Aorta (tissue), 5 donors: ENCODE measurements at places on chromosomes 4 and X. TPM values are rescaled to one million over a fixed set of nuclear protein-coding genes. Genes with fewer than 3 reads are reported as not detected.
A peak's percentile ranks its signal among the peaks of the same experiment; 100 is the strongest.

GRCh38 chr4:113404167-113404571, 354.7 kb downstream of the ANK2 start:
- H3K27me3 ChIP-seq: no peaks in the 10 kb centered on the region
- no peak overlapping the region for H3K4me3 ChIP-seq
- no peak overlapping the region for H3K27ac ChIP-seq
- H3K36me3 ChIP-seq: no peaks in the 10 kb centered on the region

DNA sequence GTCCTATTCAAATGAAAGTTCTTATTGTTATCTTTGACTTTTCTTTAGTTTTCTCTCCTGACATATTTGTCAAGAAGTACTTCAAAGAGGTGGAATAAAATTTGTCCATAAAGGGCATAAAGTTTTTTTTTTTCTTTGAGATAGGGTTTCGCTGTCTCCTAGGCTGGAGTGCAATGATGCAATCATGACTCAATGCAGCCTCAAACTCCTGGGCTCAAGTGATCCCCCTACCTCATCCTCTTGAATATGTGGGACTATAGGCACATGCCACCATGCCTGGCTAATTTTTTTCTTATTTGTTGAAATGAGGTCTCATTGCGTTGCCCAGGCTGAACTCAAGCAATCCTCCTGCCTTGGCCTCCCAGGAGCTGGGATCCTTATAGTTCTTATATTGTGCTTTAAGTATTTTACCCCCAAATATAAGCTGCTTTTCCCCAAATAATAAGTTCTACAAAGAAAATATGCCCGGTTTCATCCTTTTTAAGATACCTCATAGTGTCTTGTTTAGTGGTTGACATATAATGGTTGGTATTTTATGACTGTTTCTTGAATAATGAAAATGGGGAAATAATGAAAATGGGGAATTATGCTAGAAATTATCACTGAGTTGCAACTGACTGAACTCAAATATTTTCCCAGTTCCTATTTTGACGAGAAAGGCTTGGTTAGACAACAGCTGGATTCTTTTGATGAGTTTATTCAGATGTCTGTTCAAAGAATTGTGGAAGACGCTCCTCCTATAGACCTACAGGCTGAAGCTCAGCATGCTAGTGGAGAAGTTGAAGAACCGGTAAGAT, 11.6 kb downstream of the POLR2B start:
- H3K4me3 ChIP-seq: no peak overlapping the region
- peaks cover 15% of the 10 kb centered on the region for H3K36me3 ChIP-seq
- no peak for DNase-seq

DNA sequence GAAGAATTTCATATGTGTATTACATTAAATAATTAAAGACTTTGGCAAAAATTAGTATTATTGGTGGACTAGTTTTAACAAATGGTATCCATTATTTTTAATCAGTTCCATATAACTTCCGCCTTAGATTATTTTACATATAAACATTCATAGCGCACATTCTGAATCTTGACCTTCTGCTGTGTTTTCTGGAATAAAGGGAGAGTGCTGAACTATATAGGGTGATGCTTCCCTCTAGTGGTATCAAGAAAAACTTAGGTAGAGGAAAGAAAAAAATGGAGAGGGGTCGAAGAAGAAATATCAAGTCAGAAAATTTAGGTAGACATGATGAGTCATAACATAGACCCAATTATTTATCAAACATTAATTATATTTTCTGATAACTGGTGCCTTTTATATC, 155.6 kb upstream of the PACRGL start:
- H3K4me1 ChIP-seq: no peaks in the 10 kb centered on the region
- H3K36me3 ChIP-seq: no peaks in the 10 kb centered on the region
- no peaks in the 10 kb centered on the region for H3K27me3 ChIP-seq
- H3K27ac ChIP-seq: no peak overlapping the region

DNA sequence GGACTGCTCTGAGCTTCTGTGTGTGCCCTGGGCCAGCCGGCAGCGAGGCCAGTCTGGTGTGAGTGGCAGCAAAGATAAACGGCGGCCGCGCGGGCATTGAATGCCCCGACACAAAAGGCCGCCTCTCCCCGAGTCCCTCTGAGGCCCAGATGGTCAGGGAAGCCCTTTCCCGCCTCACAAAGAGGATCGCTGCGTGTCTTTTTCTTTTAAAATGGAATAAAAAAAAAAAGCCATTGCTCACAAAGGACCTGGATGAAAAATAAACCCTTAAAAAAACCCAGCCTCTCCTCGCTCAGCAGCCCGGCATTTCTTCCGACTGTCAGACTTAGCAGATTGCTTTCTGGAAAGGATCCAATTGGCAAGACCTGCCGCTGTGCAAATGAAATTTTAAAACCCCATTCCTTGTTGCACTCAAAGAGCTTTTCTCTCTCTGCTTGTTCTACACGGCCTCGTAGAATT, 578.7 kb downstream of the BCOR start:
- no peak for DNase-seq
- no peaks in the 10 kb centered on the region for H3K27me3 ChIP-seq
- H3K36me3 ChIP-seq: no peaks in the 10 kb centered on the region
- H3K4me1 ChIP-seq: no peaks in the 10 kb centered on the region
- no peak overlapping the region for H3K27ac ChIP-seq

DNA sequence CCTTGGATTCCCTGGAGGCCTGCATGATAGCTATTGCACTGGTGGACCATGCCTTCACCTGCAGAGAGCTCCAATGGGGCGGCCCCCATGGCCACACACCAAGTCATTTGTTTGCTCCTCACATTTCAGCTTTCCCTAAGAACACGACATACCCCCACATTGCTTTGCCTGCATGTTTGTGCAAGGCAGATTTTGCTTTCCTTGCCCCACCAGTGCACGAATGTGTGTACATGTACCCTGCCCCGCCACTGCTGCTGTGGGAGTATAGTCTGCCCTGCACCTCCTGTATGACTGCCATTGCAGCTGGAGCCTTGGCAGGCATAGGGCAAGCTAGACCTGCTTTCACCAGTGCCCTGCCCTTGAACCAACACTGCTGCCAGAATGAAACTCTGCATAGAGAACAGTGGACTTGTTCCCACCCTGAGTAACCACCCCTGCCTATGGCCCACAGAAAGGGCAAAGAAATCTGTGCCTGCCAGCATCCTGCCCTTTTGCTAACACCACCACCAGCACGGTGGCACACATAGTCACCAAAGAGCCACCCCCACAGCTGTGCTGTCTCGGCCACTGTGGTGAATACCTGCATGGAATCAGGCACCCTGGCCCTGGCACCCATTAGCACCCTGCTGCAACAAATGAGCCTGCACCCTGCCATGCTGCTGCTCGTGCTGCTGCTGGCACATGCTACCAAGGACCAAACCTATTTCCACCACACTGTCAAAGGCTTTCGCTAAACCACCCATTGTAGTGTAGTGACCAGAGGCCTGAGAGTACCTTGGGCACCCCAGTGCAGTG, 661.7 kb upstream of the FAM241A start:
- H3K4me1 ChIP-seq: no peaks in the 10 kb centered on the region
- peak; percentile 49 for DNase-seq
- no peak overlapping the region for H3K27ac ChIP-seq
- H3K4me3 ChIP-seq: no peak overlapping the region
- H3K36me3 ChIP-seq: no peaks in the 10 kb centered on the region

DNA sequence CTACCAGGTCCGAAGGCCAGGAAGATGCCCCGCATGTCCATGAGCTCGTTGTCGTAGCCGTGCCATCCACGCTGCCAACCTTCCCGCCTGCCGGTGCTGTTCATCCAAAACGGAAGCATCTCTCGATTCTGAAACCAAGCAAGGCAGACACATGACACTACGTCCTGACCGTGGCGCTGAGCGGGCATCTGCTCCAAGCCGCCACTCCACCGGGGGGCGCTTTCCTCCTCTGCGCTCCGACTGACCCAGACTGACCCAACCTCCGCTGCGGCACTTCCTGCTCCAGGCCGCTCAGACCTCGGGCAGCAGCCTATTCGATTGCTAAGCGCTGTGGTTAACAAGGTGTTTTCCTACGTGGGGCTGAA, 120.5 kb downstream of the ENPP6 start:
- DNase-seq: peak; percentile 88
- no peaks in the 10 kb centered on the region for H3K36me3 ChIP-seq
- H3K4me3 ChIP-seq: no peak overlapping the region
- no peak overlapping the region for H3K27ac ChIP-seq

DNA sequence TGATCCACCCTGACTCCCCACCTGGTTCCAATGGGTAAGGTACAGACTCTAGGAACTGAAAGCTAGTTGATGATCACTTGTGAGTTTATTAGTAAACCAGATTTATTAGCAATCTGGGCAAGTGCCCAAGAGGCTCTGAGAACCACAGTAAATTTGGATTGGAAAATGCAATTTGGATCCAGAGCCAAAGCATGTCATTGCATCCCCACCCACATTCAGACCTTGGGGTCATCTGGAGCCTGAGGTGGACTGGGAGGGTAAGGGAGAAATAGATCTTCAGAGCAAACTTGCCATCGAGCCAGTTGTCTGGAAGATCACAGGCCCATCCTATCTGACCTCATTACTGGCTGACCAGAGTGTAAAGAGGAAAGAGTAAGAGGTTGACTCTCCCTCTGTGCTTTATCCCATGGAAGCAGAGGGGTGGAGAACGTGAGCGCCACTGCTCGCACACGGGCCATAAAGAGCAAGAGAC, 78.7 kb upstream of the RASGEF1B start:
- DNase-seq: no peak
- no peaks in the 10 kb centered on the region for H3K36me3 ChIP-seq
- H3K27ac ChIP-seq: no peak overlapping the region
- H3K27me3 ChIP-seq: no peaks in the 10 kb centered on the region
- H3K4me1 ChIP-seq: no peaks in the 10 kb centered on the region

GRCh38 chr4:40395908-40396793, 61.0 kb downstream of the CHRNA9 start:
- H3K4me1 ChIP-seq: no peaks in the 10 kb centered on the region
- no peaks in the 10 kb centered on the region for H3K27me3 ChIP-seq
- DNase-seq: no peak

ARHGAP36 gene
- total RNA-seq: not detected

KLF8 gene
- total RNA-seq: 28.3 TPM

CXXC4 gene
- total RNA-seq: 0.93 TPM

USP26 gene
- total RNA-seq: not detected
